ENCODE measurements at places on chromosomes 3 and 15.

- no peak for DNase-seq
These were observed 5.8 kb downstream of the TRAK1 start for GRCh38 chr3:42096796-42097565.

DNA sequence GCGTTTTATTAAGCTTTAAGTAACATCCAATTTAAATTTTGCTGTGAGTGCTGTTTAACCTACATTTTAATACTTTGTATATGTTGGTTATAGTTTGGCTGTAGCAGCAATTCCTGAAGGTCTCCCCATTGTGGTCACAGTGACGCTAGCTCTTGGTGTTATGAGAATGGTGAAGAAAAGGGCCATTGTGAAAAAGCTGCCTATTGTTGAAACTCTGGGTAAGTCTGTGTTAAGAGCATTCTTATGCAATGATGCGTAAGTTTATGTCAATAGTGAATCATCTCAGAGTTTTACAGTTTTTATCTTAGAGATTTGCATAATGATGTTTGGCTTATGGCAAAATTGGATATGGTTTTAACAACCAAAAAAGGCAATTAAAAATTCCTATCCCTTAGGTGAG lies 62.7 kb downstream of the ASTE1 start:
- DNase-seq, result no peak

GRCh38 chr15:27725731-27726130 lies 373.4 kb downstream of the OCA2 start:
- no peak for DNase-seq

GRCh38 chr15:99085413-99086326 lies 19.2 kb upstream of the SYNM start:
- DNase-seq, result no peak

GRCh38 chr15:80550908-80551260 lies 144.2 kb upstream of the ABHD17C start:
- DNase-seq, result no peak

- no peak for DNase-seq
These were observed 10.3 kb upstream of the DNAJC13 start for GRCh38 chr3:132407025-132407424.

- DNase-seq, result peak; percentile 16
These were observed 148.4 kb upstream of the TLE3 start for GRCh38 chr15:70245932-70246622.

- DNase-seq, result no peak
These were observed 767 bp downstream of the EPM2AIP1 start for GRCh38 chr3:36991923-36992805.

GRCh38 chr3:174440253-174440701 lies 418.9 kb upstream of the NAALADL2 start:
- DNase-seq, result no peak

DNA sequence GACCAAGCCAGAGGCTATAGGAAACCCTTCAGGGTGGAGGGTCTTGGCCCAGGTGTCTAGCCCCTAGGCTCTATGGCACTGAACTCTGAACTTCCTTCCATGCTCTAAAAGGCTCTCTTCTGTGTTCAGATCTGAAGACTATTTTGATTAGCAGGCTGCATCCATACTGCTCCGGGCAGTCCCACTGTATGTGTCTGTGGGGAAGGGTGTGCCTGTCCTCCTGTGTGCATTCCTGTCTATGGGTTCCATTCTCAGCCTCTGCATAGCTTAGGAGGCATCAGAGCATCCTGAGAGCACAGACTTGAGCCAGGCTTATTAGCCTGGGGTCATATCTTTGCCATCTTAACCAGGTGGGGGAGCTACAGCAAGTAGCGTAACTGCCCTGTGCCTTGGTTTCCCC lies 38.0 kb downstream of the EXOG start:
- no peak for DNase-seq

- DNase-seq, result no peak
These were observed 181.4 kb upstream of the BCL6 start for GRCh38 chr3:187926620-187927019.

DNA sequence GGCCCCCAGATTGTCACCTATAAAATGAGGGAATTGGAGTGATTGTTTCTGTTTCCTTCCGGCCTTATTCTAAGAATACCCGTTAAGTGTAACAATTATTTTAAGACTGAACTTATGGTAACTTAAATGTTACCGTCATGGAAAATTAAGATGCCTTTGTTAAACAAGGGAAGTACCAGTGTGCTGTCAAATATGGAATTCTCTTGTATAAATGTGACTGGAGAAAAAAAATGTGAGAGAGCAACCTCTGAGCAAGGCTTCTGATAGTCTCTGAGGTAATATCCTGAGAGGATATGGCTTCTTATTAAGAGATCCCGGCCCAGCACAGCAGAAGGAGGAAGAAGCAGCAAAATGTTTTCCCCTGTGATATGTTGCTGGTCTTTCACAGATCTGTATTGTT lies 480.7 kb upstream of the ADAMTS9 start:
- DNase-seq, result no peak

- no peak for DNase-seq
These were observed 43.8 kb downstream of the SPATA16 start for GRCh38 chr3:173096994-173097785.

GRCh38 chr15:70268698-70269251 lies 171.1 kb upstream of the TLE3 start:
- DNase-seq, result no peak

DNA sequence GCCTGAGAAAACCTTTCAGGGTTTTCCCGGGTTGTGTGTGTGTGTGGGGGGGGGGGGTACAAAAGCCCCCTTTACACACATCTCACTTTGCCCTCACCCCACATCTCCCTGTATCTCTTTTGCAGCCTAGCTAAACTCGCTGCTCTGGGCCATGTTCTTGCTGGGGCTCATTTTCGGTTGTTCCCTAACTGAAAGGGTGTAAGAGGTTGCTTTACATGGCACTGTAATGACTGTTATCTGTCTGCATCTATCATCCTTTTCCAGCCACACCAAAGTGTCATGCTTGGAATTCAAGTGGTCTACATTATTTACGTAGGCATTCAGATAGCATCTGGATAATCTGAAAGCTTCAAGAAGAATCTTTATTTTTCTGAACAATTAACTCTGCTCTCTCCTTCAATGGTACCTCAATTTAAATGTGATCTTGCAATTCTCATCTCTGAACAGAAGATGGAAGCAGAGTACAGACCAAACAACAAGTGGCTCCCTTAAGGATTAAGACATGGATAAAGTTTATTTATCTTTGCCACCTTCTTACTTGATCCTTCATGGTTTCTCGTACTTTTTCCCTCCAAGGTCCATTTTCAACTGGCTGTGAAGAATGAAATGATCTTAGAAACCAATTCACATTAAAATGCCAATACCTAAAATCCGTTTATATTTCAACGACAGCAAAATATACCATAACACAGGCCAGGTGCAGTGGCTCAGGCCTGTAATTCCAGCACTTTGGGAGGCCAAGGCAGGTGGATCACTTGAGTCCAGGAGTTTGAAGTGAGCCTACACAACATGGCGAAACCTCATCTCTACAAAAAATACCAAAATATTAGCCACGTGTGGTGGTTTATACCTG lies 34.9 kb downstream of the DCLK3 start:
- peak; percentile 35 for DNase-seq

GRCh38 chr15:90230071-90230494 lies 3.7 kb downstream of the CIB1 start:
- DNase-seq, result no peak

DNA sequence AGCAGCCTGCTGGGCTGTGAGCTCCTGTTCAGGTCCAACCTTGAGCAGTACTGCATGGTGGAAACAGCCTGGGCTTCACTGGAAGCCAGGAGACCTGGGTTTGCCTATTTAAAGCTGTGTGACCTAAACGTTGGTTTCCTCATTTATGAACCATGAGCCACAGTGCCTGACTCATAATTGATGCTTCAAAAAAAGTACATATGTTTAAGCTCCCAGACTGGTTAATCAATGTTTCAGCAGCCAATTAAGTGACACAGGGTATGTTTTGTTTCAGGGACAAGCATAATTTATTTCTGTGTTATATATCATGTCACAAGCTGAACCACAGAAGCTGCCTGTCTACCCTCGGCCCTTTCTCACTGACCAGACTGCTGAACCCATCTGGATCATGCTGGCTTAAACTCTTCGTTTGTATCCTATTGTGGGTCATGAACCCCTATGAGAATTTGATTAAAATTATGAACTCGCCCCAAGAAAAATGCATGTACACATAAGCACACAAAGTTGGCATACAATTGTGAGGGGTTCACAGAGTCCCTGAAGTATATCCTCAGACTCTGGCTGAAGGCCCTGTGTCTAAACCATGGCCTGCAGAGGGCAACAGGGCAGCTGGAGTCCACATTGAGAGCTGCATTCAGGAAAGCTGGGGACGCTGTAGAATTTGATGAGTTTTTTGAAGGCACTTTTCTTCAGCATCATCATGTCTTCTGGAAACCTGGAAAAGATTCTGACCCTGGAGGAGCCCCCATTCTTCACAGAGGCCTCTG lies 23.7 kb downstream of the HDC start:
- DNase-seq, result no peak

DNA sequence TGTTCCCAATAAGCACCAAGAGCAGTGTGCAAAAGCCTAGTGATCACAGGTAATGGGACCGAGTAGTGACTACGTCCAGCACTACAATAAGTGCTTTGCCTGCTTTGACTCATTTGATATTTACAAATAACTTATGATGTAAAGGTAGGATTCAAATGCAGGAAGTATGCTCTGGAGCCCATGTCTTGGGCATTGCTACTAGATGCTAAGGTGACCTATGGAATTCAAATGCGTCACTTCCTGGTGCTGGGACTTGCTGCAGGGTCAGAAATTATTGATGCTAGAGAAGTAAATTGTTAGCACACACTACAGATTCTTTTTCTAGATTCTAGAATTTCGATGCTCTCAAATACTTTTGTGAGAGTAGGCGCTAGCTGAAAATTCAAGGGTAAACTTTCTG lies 101.2 kb upstream of the TSC22D2 start:
- no peak for DNase-seq

DNA sequence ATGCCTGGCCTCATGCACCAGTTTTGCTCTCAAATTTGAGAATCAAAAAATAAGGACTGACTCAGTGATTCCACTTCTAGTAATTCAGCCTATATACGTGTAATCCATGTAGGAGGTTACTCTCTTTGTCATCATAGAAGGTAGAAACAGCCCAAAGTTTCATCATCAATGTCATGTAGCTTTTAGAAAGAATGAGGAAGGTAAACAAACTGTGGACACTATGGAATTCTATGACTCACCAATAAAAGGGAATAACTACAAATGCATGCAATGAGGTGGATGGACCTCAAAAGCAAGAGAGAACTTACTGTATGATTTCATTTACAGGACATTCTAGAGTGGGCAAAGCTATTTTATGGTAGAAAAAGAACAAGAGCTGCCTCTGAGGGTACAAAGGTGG lies 93.2 kb upstream of the LRIG1 start:
- no peak for DNase-seq

DNA sequence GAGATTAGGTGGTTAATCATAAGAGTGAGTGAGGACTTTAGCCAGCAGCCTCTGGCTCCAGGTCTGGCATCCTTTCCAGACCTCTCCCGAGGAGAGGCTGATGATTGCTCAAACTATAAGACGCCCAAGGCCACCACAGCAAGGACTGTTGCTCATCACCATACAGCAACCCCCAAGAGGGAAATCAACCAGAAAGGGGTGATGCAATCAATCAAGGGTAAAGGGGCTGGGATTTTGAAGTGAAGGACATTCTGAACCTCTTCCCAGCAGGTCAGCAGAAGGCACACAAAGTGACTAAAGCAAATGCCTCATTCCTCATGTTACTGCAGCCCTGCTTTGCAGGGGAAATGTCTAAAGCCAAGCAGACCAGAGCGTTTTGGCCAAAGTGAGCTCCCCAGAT lies 247.3 kb upstream of the IGF1R start:
- DNase-seq, result no peak

GRCh38 chr15:88166082-88166993 lies 90.2 kb downstream of the NTRK3 start:
- no peak for DNase-seq

DNA sequence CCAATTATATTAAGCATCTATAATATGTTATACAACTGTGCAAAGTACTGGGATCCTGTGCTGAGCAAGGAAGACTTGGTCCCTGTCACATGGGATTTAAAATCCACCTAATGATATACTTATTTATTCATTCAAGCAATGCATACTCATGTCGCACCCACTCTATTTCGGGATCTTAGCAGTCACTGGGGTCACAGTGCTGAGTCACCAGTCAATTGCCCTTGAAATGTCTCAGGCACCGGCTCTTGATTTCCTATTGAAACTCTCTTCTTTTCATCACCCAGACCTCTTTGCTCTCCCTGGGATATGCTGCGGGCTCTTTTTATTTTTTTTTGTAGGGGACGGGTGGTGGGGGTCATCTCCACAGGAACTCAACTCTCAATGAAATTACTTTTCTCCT lies 194.5 kb upstream of the GAP43 start:
- no peak for DNase-seq

DNA sequence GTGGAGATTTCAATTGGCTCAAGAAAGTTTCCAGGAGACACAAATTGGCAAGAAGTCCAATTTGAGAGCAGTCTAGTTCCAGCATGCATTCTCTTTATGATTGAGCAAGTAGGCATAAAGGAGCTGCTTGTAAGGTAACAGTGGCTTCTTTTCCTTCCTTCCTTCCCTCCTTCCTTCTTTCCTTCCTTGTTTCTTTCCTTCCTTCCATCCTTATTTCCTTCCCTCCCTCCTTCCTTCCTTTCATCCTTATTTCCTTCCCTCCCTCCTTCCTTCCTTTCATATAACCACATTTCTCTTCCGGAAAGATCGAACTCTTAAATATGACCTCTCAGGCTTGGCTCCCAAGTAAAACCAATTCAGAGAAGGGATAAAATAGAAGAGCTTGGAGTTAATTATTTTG lies 29.4 kb upstream of the ATP11B start:
- no peak for DNase-seq
